Activated CD8-positive, alpha-beta T cell treated with anti-CD3 and anti-CD28 coated beads for 36 hours (primary cell): ENCODE measurements at places on chromosomes 7 and 10.

GRCh38 chr7:66315192-66315591, 110.1 kb downstream of the TPST1 start:
- no peak for DNase-seq

DNA sequence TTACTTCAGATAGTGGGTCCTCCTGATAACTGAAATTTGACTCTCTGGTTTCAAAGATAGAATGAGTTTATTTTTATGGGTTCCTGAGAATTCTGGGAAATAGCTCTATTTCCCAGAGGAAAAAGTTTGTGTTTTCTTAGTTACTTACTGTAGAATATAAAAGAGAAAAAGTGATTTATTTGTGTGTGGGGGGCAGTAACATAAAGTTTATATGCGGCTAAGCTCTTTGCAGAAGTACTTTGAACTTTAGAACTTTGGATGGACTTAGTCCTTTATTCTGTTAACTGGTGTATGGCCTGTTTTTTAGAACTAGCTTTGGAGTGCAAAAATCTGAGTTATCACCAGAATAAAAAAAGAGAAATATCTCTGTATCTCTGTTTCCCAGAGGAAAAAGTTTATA, 157.1 kb downstream of the BBS9 start:
- DNase-seq: no peak

DNA sequence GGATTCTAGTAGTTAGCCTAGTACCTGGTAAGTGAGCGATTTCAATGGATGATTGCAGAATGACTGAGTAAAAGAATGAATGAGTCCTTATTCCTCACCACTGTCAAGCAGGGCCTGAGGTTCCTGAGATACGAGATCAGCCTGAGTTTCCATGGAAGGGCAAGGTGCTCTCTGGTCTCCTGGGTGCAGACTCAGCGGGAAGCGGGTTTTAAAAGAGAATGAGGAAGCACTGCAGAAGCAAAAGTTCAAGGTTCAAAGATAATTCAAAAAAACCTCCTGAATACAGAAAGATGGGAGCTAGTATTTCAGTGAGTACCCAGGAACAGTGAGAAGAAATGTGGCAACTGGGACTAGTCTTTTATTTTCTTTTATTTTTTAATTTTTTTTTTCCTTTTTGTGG, 4.3 kb downstream of the ZNF3 start:
- no peak for DNase-seq

- DNase-seq: no peak
Measured at GRCh38 chr7:20183086-20183485, 34.1 kb downstream of the MACC1 start.

DNA sequence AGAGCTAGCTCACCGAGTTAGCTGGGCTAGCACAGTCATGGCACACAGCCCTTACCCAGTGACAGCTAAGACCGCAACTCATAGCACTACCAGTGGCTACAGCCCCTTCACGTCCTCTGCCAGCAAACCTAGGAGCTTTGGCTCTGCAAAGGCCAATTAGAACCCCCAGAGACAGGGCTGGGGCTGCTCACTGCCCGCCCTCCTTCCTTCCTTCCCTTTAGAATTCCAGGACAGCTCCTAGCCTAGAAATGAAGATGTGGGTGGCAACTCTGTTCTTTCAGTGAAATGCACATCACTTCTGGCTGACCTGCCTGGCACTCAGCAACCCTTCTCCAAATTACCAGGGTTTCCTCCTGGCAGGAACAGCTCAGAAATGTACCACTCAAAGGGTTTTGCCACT, 99.9 kb downstream of the FAM53B start:
- DNase-seq: no peak

- no peak for DNase-seq
Measured at GRCh38 chr10:51406581-51406980, 292.8 kb downstream of the CSTF2T start.

DNA sequence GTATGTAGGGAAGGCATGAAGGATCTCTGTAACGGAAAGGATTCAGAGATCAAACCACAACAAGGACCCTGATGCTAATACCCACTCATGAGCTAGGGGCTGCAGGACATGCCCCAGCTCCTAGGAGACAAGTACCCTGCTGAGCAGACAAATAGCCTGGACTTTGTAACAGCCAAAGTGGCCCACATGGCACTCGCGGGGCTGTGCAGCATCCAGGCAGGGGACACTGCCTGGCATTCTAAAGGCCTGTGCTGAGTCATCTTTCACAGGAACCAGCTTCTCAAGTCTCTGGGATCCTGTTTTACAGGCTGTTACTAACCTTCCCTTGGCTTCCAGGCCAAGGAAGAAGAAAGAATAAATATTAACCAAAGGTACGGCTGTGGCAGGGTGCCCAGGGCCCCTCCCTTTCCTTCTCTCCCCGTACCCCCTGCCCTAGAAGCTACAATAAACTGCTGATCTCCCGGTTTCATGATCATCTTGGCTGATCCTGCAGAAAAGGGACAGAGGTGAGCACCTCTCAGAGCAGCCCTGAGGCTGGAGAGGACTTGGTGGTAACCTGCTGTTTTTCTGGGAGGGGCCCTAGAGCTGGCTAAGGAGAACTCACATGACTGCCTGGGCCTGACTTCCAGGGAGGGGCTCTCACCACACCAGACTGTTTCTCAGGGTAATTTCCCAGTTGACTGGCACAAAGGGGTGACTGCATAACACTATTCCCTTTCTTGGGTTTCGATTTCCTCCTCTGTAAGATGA, 4.2 kb upstream of the RPEL1 start:
- DNase-seq: no peak

- no peak for DNase-seq
Measured at GRCh38 chr10:79061441-79062315, 7.1 kb upstream of the ZMIZ1 start.

GRCh38 chr10:69869291-69869961, 67.7 kb downstream of the COL13A1 start:
- DNase-seq: no peak

DNA sequence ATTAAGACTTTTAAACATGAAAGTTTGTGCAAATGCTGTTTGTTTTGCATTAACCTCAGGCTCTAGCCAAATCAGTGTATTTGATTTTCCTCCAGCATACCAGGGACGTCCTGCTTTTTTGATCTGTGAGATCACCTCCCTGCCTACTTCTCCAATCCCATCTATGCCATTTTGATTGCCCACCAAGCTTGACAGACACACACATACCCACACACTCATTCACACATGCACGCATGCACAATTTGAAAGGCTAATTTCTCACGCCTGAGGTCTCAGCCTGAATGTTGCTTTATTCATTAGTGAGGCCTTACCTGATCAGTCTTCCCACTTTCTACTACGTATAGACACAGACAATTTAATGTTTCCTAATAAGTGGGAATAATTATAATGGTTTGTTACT, 53.5 kb downstream of the CDK13 start:
- no peak for DNase-seq

DNA sequence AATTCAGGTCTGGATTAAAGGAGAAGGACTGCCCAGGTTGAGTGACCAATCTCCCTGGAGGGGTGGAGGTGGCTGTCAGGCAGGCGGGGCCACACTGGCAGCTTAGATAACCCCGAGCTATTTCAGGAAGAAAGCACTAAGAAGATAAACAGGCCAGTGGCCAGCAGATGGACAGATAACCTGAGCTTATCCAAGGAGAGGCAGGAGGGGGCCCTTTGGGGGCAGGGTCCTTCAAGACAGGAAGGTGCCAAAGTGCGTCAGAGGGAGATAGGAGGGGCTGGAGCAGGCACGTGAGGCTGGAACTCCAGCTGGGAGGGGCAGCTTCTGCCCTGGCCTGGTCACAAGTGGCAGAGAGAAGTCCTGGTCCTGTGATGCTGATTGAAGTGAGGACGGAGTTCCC, 29.8 kb upstream of the PODXL start:
- DNase-seq: no peak
